ENCODE measurements at places on chromosomes 5 and 9.

GRCh38 chr5:35316611-35317274 lies 86.5 kb upstream of the PRLR start:
- no peak for DNase-seq

- DNase-seq: no peak
These were observed 132.4 kb downstream of the HACD4 start for GRCh38 chr9:20898885-20899554.

DNA sequence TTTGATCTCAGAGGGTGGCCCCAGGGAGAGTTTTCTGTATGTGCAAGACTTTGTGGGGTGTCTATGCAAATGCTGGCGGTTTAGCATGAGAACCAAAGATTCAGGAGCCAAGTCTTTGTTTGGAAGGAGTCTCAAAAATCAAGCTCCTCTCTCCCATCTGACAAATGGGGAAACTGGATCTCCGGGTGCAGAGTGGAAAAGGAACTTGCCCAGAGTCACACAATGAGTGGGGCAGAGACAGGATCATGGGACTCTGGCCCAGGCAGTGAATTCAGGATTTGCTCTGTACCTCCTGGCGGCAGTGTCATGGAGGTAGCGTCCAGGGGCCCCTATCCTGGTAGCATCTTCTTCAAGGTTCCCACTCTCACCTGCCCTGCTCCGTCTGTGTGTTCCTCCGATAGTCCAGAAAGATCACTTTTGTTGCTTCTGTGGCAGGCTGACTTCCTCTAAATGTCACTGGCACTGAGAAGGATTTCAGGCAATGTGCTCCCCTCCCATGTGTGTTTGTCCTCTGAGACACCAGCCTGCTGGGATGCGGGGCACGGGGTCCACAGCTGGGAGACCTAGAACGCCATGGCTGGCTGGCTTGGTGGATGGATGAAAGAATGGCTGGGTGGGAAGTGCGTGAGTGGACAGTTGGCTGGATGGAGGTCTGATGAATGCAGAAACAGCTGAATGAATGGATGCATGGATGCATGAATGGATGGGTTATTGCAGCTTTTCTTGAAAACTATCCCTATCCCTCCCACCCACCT lies 3.6 kb downstream of the CCL19 start:
- no peak for DNase-seq

- no peak for DNase-seq
These were observed 67.1 kb downstream of the ADAMTS12 start for GRCh38 chr5:33824516-33825195.

DNA sequence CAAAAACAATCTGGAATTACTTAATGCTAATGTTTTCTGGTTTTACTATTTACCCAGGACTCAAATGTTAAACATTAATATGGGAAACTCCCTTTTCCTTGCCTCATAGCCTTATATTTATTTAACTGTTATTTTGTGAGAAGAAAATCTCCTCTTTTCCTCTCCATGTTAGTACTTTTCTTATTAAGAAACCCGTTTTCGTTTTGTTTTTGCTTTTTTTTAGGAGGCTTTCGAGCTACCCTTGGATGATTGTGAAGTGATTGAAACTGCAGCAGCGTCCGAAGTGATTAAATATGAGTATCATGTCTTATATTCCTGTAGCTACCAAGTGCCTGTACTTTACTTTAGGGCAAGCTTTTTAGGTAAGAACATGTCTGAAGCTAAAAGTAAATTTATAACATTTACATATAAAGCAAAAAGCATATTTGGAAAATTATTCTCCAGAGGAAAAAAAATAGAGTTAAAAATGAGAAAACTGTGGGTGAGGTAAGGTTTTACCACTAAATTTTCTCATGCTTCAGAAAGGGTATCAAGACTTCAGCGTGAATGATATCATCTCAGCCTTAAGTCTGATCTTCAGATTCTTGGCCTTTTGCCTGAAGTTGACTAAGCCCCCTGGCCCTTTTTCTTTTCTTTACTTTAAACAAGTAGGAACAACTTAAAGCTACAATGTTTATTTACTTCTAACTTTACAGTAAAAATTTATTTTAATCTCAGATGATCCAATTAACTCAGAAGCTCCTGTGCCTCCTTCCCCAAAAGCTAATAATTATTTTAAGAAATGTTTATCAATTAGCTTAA lies 113.8 kb downstream of the RPS23 start:
- DNase-seq: no peak

Data from NCI-H1092 (cell line).